ENCODE measurements at places on chromosomes 4 and X. TPM values are rescaled to one million over a fixed set of nuclear protein-coding genes. Genes with fewer than 3 reads are reported as not detected.

GRCh38 chrX:136879001-136879687, 1.4 kb downstream of the RBMX start:
- no peak for DNase-seq

The CSAG1 gene
- total RNA-seq, result not detected

GRCh38 chr4:25860586-25861279, 2.1 kb downstream of the SEL1L3 start:
- peak; percentile 49 for DNase-seq

DNA sequence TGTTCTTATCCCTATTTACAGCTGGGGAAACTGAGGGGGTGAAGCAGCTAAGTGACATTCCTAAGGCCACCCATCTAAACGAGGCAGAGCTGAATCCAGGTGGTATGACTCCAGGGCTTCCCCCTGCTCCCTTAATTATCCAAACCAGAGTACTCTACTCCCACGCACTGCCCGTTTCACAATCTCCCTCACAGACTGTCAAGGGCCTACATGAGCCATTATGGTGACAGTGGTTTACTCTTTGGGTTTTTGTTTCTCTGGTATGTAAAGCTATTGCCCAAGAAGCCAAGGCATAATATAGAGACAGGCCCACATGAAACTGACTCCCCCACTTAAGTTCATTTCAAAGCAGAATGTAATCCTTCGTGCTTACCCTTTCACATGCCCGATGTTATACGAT, 95.1 kb downstream of the NHS start:
- DNase-seq, result peak; percentile 82

DNA sequence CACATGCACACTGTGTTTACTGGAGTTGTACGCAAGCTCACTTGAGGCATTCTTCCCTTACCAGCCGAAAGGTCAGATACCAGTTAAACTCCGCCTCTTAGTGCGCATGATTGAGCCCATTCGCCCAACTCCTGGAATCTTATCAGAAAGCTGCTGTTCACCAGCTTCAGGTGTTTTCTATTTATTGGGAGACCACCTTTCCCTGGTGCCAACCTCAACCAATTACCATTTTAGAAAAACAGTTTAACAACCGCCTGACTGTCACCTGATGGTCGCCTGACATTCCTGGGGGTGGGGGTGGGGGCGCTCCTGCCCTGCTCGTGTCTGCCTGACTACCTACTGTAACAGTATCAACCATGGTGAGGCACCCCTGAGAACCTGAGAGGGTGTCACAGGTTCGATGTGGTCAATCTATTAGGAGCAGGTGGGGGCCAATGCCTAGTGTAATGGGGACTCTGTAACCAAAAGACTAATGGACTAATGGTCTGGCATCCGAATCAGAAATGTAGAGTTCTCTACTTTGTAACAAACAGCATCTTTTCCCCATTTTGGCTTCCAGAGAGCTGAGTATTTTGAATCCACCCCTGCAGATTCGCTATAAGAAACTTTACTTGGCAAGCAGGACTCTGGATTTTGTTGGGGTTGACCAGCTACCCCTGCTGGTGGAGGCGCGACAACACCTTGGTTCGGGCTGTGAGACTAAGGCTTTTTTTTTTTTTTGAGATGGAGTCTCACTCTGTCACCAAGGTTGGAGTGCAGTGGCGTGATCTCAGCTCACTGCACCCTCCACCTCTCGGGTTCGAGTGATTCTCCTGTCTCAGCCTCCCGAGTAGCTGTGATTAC, 58.2 kb upstream of the ZNF157 start:
- DNase-seq, result peak; percentile 46

- DNase-seq, result peak; percentile 29
Measured at GRCh38 chr4:73676861-73677323, 56.7 kb upstream of the RASSF6 start.

DNA sequence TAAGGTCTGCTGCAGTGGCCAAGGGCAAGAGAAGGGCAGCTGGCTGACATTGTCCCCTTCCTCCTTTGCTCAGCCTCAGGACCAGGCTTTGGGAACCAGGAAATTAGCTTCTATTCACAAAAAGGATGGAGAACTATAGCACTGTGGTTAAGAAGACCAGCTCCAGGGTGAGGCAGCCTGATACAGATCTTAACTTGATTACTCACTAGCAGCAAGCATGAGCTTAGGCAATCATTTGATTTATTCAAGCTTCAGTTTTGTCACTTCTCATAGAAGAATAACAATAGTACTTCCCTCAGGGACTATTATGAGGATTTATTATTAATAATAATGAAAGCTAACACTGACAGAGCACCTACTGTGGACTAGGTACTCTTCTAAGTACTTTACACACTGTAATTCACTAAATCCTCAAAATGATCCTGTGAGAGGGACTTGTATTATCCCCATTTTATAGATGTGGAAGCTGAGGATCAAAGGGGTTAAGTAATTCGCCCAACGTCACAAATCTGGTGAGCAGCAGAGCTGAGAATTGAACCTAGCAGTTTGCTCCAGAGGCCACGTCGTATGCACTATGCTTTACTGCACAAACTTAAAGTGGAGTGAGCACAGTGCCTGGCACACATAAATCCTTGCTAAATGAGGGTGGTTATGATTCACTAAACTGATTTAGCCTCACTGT, 130.4 kb upstream of the PAK3 start:
- no peak for DNase-seq
